ENCODE measurements at places on chromosomes 11 and 22. TPM values are rescaled to one million over a fixed set of nuclear protein-coding genes. Genes with fewer than 3 reads are reported as not detected.

The IGSF9B gene
- 6.0 TPM for polyA plus RNA-seq

The APOBEC3A gene
- polyA plus RNA-seq = not detected

The EIF4ENIF1 gene
- polyA plus RNA-seq = 50.1 TPM

The APOA5 gene
- polyA plus RNA-seq = not detected

The SLC22A6 gene
- polyA plus RNA-seq = 34.7 TPM

The OR2D2 gene
- polyA plus RNA-seq = not detected

The RFPL1 gene
- 1.1 TPM for polyA plus RNA-seq

The ZNRF3 gene
- 27.6 TPM for polyA plus RNA-seq

The TP53AIP1 gene
- 0.76 TPM for polyA plus RNA-seq

Measured in right renal cortex interstitium (tissue), 3 donors.